ENCODE measurements at places on chromosomes 6 and 20. TPM values are rescaled to one million over a fixed set of nuclear protein-coding genes. Genes with fewer than 3 reads are reported as not detected.

The EFCAB8 gene
- total RNA-seq: 0.20 TPM

The TBXT gene
- total RNA-seq: not detected

The CLDN20 gene
- total RNA-seq: 0.23 TPM

The HRH3 gene
- total RNA-seq: not detected

GRCh38 chr20:59421089-59421488 lies 120.7 kb downstream of the EDN3 start:
- no peak for DNase-seq

- DNase-seq: no peak
These were observed 259.4 kb downstream of the TMEM242 start for GRCh38 chr6:157063923-157064322.
